Large intestine (tissue), 12 donors: ENCODE measurements at places on chromosomes 5 and 9. TPM values are rescaled to one million over a fixed set of nuclear protein-coding genes. Genes with fewer than 3 reads are reported as not detected.

- DNase-seq: no peak
Observed at GRCh38 chr5:115626445-115626823, 598 bp upstream of the TMED7 start.

PFN3 gene
- polyA plus RNA-seq: not detected

DNA sequence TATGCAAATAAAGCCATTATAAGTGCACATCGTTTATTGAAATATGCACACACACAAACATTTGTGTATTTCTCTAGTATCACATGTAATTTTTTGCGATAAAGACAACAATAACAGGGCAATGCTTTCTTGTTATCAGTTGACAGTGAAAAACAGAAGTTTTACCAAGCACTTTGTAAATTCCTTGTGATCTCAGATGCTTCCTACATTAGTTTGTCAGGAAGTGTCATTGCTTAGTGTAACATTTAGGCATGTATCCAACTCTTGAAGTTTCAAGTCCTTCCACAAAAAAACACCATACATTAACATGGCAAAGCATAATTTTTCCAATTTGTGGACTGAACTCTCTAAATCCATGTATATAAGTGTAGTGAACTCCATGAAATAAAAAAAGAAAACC lies 46.4 kb downstream of the MOCS2 start:
- DNase-seq: no peak

DNA sequence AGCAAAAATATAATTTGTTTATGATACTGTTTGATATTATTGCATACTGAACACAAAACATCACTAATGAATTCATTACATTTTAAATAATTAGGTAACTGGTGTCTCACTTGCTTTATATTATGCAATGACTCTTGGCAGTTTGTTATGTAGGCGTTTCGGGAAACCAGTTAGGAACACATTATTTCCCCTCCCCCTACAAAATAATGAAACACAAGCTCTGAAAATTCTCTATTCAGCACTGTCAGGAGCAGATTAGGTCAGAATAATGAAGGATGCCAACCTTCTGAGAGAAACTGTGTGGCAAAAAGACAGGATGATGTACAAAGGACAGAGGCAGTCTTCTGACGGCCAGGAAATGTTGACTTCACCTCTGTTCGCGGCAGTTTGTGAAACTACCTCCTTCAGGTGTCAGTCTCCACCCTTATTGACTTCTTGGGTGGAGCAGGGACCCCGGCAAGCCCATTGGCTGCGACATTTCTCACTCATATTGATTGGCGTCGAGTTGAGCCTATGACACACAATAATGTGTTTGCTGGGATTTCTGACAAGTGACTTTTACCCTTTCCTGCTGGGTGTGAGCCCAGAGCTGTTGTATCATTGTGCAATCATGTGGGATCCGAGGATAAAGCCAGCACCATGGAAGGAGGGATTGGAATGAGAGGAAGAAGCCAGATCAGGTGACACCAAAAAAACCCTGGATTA lies 33.9 kb downstream of the SH3PXD2B start:
- DNase-seq: peak; percentile 96

DNA sequence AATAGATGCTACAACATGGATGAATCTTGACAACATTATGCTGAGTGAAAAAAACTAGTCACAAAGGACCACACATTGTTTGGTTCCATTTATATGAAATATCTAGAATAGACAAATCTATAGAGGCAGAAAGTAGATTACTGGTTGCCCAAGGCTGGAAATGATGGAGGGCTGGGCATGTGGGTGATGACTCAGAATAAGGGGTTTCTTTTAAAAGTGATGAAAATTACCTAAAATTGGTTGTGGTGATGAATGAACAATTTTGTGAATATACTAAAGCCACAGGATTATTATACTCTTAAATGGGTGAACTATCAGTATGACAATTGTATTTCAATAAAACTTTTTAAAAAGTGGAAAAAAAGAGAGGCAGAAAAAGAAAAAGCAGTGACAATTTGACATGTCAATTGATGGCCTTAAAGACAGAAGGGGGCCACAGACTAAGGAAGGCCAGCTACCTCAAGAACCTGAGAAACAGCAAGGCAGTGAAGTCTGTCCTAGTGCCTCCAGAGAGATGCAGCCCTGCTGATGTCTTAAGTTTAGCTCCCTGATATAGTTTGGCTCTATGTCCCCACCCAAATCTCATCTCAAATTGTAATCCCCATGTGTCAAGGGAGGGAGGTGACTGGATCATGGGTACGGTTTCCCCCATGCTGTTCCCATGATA lies 182.7 kb downstream of the PIK3R1 start:
- DNase-seq: no peak

NR6A1 gene
- 5.0 TPM for polyA plus RNA-seq

DNA sequence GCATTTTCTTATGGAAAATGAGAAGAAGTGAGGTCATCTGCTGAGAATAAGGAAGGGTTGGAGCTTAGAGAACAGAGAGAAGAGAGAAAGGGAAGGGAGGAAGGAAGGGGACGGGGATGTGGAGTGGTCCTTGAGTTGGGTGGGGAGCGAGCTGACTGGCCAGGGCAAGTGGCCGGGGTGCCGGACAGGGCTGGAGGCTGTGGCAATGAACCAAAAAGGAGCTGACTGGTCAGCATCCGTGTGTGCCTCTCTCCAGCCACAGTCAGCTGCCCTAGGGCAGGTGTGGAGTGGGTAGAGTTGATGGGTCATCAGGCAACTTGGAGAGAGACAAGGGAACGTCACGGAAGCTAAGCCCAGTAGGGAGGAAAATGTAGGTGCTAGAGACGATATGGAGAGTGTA lies 234.9 kb upstream of the DAP start:
- DNase-seq: no peak

RANBP17 gene
- 5.8 TPM for polyA plus RNA-seq

FOXD4L4 gene
- 0.03 TPM for polyA plus RNA-seq

LCN10 gene
- polyA plus RNA-seq: 7.8 TPM

GRIA1 gene
- 0.93 TPM for polyA plus RNA-seq

ZNF454 gene
- 2.9 TPM for polyA plus RNA-seq

FOXD4L3 gene
- polyA plus RNA-seq: 0.12 TPM

- DNase-seq: no peak
Observed at GRCh38 chr5:163407034-163407655, 30.2 kb upstream of the CCNG1 start.

- peak; percentile 31 for DNase-seq
Observed at GRCh38 chr5:153147891-153148623, 342.4 kb upstream of the GRIA1 start.

GRCh38 chr5:109703829-109704228 lies 14.1 kb downstream of the MAN2A1 start:
- DNase-seq: no peak

DNA sequence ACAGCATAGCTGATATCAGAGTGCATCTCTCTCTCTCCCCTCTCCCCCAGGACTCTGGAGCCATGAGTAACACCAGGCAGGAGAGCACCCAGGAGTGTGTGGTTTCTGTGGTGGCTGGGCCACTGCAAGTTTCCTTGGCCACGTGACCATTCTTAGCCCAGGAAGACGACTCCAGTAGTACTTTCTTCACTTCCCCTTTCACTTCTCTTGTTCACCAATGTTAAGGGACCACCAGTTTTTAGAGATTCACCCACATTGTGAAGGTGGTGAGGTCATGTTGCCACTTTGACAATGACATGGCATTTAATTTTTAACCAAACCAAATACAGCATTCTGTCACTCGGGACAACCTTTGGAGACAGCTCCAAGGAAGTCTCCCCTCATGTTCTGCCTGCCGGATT lies 17.9 kb upstream of the DAPK1 start:
- no peak for DNase-seq

GRCh38 chr9:131092030-131092429 lies 4.3 kb upstream of the AIF1L start:
- no peak for DNase-seq

DNA sequence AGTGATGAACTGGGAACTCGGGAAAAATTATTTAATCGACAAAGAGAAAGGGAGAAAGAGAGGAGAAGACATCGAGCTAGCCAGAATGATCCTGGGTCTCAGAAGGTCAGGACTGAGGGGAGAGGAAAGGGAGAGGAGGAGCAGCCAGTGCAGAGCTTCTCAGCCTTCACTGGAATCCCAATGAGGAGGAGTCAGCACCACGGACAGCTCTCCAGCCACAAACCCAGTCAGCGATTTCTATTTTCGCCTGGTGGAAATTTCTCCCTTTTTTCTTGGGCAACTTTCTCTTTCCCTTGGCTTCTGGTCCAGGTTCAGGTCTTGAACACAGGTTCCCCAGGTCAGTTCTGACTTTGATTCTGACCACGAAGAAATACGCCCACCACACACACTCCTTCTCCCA lies 1.6 kb upstream of the BRINP1 start:
- DNase-seq: no peak

DNA sequence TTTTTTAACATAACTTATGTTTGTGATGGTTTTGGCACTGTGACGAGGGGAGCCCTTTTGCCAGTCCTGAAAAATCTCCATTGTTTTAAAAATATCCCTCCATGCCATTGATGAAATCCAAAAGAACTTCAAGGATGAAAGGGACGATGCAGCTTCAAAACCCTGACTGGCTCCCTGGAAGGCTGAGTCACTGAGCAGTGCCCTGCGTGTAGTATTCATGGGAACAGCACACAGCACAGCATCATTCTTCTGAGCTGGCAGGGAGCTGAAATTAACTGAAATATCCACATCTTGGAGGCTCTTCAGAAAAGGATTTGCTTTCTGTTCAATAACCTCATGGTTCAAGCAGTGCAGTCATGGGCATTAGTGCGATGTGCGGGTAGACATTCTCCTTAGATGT lies 29.7 kb downstream of the PDE4D start:
- DNase-seq: no peak

- no peak for DNase-seq
Observed at GRCh38 chr9:93496285-93496684, 42.9 kb upstream of the FAM120AOS start.

CD274 gene
- 1.6 TPM for polyA plus RNA-seq

- DNase-seq: no peak
Observed at GRCh38 chr5:75640395-75640794, 29.1 kb downstream of the ANKDD1B start.

DNA sequence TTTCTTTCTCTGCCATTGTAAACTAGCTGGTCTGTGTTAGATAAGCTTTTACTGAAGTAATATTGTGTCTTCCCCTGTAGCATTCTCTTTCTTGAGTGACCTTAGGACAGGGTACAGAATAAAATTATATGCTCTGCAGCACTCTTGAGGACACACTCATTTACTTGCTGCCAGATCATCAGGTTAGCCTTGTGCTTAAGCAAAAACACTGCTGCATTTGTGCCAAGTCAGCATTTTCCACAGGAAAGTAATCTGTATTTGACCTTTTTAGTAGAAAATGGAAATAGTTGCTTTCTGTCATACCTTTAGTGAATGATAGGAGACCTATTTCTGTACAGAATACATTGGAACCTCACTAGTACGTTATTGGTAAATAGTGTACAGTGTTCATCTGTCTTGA lies 54.2 kb downstream of the LMNB1 start:
- no peak for DNase-seq

MLANA gene
- 0.54 TPM for polyA plus RNA-seq

DNA sequence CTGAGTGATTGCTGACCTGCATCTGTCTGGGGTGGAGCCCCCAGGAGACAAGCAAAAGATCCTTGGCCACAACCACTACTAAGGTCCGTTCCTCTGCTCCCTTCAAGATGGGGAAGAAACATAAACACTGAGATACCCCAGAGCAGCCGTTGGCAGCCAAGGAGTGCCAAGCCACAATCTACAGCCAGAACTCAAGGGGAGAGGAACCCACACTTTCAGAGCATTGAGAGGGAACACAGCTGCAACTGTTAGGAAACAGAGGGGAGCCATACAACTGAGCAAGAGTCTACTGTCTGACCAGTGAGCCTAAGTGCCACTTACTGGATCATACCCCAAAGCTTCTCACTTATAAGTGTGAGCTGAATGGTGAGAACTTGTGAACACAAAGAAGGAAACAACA lies 44.6 kb upstream of the ADRB2 start:
- DNase-seq: no peak

DNA sequence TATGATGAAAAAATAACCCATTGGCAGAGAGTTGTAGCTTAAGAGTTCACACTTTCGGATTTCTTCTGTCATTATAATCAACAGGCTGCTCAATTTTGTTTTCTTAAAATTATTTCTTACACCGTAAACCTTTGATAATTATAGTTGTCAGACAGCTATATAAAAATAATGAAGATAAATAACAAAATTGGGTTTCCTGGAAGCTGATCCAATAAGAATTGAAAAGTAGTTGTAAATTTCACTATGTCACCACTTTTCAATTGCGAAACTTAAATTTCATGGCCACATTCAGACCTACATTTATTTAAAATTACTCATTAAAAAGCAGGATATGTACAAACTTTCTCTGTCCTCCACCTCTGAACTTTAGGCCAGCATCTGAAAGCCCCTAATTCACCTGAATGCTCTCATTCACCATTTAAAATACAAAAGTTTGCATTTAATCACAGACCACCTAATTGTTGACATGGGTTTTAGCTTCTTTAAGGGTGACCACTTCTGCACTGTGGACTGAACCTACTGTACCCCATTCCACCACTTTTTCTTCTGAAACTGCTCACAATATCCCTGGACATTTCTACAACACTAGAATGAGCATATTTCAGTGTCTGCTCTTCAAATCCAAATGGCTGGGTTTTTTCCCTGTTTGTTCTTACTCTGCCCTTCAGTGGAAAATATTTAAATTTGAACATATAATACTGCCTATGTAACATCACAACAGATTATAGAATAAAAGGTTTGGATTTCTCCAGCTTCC lies 680 bp downstream of the SELENOP start:
- DNase-seq: no peak

AFAP1L1 gene
- 9.6 TPM for polyA plus RNA-seq

C8G gene
- polyA plus RNA-seq: 36.0 TPM

DNA sequence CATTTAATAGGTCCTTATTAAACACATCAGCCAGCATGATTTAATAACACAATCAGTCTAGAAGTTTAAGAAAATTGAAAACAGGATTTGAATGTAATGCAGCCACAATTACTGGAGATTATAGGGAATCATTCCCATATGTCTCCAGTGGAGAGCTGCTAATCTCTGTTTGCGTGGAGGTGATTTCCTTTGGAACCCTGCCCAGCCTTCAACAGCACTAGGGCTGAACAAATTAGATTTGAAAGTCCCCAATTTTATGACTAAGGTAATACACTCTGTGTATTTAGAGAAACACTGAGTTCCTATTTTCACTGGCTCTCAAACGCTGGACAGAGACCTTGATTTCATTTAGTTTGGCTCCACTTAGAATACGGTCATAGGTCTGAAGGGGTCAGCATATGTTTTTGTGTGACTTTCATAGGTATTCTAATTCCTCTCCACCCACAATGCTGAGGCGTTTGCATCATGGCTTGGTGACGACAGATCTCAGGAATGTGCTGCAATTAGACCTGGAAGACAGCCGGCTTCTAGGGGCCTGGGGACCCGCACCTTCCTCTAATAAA lies 508.3 kb downstream of the EBF1 start:
- peak; percentile 51 for DNase-seq

DNA sequence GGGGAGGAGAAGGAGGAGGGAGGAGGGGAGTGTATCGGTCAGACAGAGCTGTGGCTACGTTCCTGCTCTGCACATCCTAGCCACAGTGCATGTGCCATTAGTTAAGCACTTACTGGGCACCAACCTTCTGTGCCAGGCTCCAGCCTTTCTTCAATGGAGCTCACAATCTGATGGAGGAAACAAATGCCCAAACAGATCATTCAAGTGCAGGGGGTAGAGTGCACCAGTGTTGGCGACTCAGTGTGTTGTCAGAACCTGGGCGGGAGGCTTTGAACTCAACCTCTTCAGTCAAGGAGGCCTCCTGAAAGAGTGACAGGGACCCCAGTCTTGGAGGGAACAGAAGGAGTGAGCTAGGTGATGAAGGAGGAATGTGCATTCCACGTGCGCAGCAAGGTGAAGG lies 51.9 kb upstream of the SHB start:
- DNase-seq: no peak

- DNase-seq: no peak
Observed at GRCh38 chr5:172481011-172481800, 26.9 kb upstream of the SH3PXD2B start.

GRCh38 chr5:113330533-113331208 lies 104.1 kb downstream of the TSSK1B start:
- peak; percentile 10 for DNase-seq
